ENCODE measurements at places on chromosomes 13 and 19. TPM values are rescaled to one million over a fixed set of nuclear protein-coding genes. Genes with fewer than 3 reads are reported as not detected.

GRCh38 chr13:31005066-31005465 lies 72.6 kb downstream of the TEX26 start:
- H3K27me3 ChIP-seq, result no peaks in the 10 kb centered on the region
- DNase-seq, result no peak
- no peaks in the 10 kb centered on the region for H3K36me3 ChIP-seq
- H3K4me1 ChIP-seq, result no peaks in the 10 kb centered on the region
- no peak overlapping the region for H3K27ac ChIP-seq
- no peak overlapping the region for H3K4me3 ChIP-seq

DNA sequence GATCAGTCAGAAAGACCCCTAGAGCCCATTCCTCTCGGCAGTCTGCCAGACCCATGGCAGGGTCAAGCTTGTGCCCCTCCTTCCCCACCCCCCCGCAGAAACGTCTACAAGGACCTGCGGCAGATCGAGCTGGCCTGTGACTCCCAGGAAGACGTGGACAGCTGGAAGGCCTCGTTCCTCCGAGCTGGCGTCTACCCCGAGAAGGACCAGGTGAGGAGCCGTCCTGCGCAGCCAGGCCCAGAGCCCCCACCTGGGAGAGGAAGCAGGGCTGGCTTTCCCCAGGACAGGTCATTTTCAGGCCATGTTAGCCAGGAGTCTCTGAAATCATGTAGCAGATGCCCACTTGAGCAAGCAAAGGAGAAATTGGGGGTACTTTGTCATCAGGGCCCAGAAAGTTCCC lies 12.3 kb downstream of the TMED1 start:
- H3K27me3 ChIP-seq, result no peaks in the 10 kb centered on the region
- no peaks in the 10 kb centered on the region for H3K36me3 ChIP-seq
- no peak overlapping the region for H3K27ac ChIP-seq

DNA sequence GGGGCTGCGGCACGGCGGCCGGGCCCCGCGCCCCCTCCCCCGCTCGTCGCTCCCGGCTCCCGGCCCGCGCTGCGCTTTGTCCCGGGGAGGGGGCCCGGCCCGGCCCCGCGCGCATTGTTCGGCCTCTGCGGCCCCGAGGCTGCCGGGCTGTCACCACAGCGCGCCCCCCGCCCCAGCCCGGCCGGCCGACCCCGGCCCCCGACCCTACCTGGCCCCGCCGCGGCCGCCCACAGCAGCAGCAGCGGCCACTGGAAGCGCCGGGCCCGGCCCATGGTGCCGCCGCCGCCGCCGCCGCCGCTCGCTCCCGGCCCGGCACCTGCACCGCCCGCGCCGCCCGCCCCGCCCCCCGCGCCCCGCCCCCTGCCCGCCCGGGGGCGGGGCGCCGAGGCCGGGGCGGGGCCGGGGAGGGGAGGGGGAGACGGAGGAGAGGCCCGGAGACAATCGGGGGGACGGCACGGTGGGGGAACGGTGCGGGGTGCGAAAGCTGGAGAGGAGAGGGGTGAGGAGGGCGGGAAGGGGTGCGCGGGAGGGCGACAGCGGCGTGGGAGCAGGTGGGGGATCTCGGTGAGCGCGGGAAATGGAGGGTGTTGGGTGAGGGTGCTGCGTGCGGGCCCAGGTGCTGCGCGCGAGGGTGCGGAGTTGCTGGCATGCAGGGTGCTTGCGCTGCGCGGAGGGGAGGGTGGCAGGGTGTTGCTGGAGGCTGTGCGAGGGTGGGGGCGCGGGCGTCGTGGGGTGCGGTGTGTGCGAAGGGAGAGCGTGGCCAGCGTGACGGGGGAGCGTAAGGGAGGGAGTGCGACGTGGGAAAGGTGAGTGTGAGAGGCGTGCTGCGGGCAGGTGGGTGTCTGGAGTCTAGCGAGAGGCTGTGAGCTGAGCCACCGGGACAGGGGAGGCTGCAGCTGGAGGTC lies at the start of gene CADM4:
Gene CADM4, minus strand, starts transcription at position 332 of the 905 bp plus-strand sequence. Its CDS starts 60 bp downstream, at position 272.
- peaks cover 4% of the 10 kb centered on the region for H3K27me3 ChIP-seq
- H3K4me1 ChIP-seq, result peaks cover under 1% of the 10 kb centered on the region
- no peaks in the 10 kb centered on the region for H3K36me3 ChIP-seq
- no peak for DNase-seq

DNA sequence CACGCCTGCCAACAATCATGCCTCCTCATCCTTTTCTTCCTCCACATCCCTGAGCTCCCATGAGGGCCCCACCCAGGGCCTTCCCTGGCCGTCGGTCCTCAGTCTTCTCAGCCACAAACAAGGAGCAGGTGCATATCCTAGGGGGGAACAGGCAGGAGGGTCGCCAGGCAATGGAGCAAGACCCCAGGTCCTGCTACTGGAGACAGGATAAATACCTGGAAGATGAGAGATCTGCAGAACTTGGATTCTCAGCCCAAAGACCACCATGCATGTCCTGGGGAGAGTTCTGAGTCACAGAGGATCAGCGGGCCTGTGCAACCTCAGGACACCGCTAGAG lies 344.7 kb upstream of the TSHZ3 start:
- no peak overlapping the region for H3K27ac ChIP-seq
- DNase-seq, result no peak
- no peaks in the 10 kb centered on the region for H3K4me1 ChIP-seq
- H3K36me3 ChIP-seq, result no peaks in the 10 kb centered on the region
- H3K4me3 ChIP-seq, result no peak overlapping the region

Gene RXFP2
- total RNA-seq, result not detected
